ENCODE measurements at places on chromosomes 12 and 14.

- no peak for DNase-seq
Observed at GRCh38 chr14:32986791-32987540, 48.3 kb downstream of the NPAS3 start.

GRCh38 chr12:32305163-32305562 lies 94.2 kb upstream of the FGD4 start:
- DNase-seq, result no peak

GRCh38 chr12:50224026-50224692 lies 57.0 kb upstream of the CERS5 start:
- DNase-seq, result peak; percentile 82

- no peak for DNase-seq
Observed at GRCh38 chr12:42557586-42558172, 31.9 kb downstream of the PRICKLE1 start.

DNA sequence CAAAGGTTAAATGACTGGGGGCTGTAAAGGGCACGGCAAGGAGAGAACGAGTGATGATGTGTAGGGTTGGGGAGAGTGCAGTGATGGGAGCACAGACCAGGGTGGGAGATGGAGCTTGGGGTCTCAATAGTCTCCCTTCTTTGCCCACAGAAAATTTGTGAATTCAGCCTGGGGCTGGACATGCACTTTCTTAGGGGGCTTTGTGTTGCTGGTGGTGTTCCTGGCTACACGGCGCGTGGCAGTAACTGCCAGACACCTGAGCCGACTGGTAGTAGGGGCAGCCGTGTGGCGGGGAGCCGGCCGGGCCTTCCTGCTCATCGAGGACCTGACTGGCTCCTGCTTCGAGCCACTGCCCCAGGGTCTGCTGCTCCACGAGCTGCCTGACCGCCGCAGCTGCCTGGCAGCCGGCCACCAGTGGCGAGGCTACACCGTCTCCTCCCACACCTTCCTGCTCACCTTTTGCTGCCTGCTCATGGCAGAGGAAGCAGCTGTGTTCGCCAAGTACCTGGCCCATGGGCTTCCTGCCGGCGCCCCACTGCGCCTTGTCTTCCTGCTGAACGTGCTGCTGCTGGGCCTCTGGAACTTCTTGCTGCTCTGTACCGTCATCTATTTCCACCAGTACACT lies 1.7 kb downstream of the FITM1 start:
- DNase-seq, result no peak

- DNase-seq, result no peak
Observed at GRCh38 chr12:85279449-85280164, 413 bp upstream of the ALX1 start.

DNA sequence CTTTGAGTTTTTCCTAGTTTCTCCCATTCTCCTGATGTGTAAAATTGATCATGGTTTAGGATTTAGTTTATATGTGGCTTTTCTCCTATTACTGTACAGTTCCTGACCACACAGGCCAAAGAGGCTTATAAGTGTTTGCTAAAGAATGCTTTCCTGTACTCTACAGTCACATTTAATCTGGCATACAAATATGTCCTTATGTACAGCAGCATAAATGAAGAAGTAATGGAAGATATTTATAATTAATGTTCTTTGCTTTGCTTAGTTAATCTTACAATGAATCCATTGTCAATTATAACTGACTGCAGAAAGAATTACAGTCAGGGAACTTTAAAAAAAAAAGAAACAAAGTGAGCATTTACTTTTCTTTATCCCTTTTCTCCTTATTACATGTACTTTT lies 293.9 kb downstream of the KCNC2 start:
- no peak for DNase-seq

DNA sequence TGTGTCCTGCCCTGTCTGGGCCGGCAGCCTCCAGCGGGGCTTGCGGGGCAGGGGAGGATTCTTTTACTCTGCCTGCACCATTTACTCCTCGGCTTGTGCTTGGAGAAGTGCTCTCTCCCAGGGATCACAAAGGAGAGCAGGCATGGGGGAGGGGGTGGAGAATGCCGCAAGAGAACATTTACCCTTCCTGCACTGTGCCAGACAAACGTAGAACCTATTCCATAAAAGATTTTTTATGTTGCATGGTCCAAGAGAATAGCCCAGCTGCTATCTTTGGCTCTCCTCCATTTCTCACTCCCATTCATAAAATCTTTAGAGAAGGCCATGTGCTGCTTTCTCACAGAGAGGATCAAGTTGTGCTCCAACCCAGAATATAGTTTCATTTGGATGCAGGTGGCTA lies 159.4 kb downstream of the SPTSSA start:
- no peak for DNase-seq

DNA sequence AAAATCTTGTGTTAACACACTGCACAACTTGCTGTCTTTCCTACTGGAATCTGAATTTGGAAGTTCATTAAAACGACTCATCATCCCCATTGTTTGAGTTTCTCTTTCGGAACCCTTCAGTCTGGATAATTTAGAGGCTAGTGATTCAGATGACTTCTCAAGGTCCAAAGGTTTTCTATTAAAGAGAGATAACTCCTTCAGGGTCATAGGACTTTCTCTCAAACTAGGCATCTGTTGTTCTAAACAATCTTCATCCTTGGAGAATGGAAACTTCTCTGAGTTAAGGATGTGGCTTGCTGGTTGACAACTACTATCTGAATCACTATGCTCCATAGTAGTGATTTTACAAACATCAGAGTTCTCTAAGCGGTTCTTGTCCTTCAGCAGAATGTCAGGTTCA lies 4.4 kb downstream of the MLH3 start:
- DNase-seq, result no peak

GRCh38 chr14:69459122-69459521 lies 25.4 kb upstream of the PLEKHD1 start:
- no peak for DNase-seq

- DNase-seq, result peak; percentile 19
Observed at GRCh38 chr12:132275110-132275531, 54.3 kb downstream of the GALNT9 start.

- DNase-seq, result peak; percentile 52
Observed at GRCh38 chr12:70366581-70367257, 629 bp downstream of the KCNMB4 start.

- DNase-seq, result no peak
Observed at GRCh38 chr14:69663300-69663643, 51.9 kb downstream of the SUSD6 start.

- DNase-seq, result no peak
Observed at GRCh38 chr12:95191060-95191696, 26.1 kb downstream of the FGD6 start.

DNA sequence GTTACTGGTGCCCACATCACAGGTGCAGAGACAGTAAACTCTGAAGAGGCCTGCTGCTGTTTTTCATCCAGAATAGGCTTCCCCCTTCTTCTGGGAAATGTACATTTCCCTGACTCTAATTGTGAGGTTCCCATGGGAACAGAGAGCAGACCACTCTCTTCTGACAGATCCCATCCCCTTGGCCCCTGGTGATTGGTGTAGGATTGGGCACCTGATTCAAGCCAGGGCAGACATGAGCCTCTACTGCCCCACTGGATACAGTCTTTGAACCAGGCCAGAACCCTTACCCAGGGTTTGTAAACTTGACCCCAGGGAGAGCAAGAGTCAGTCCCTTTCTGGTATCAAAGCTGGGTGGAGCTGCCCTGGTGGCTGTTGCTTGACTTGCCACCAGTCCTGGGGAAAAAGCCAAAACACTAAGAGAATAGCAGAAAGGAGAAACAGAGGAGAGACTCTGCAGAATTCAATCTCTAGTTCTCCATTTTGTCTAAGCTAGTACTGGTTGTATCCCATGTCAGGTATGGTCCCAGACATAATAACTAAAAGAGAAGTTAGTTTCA lies 14.8 kb upstream of the NFYB start:
- DNase-seq, result no peak

GRCh38 chr14:61569308-61569707 lies 126.0 kb upstream of the HIF1A start:
- DNase-seq, result no peak

DNA sequence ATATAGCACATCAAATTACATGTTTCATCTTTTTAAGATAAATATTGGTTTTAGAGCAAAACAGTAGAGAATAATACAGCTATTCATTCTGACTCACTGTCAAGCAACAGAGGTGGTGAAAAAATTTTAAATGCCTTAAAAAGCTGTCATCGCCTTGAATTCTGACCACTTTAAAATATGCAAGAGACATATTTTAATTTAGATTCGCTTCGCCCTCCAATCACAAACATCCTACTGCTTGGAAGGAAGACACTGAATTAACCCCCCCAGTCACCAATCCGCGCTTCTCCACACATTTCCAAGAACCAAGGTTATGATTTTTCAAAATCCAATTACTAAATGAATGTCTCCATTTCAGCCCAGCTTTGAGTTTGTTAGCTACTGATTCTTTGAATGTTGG lies 112.4 kb downstream of the TMEM132D start:
- no peak for DNase-seq

- no peak for DNase-seq
Observed at GRCh38 chr12:111149299-111149698, 219.6 kb downstream of the PHETA1 start.

- no peak for DNase-seq
Observed at GRCh38 chr12:58711974-58712373, 208.3 kb downstream of the LRIG3 start.

- peak; percentile 59 for DNase-seq
Observed at GRCh38 chr12:6872073-6873048, 742 bp downstream of the SPSB2 start.

- peak; percentile 10 for DNase-seq
Observed at GRCh38 chr14:38616959-38617358, 361.1 kb upstream of the CLEC14A start.

GRCh38 chr14:61478971-61479473 lies 157.6 kb downstream of the PRKCH start:
- DNase-seq, result no peak

DNA sequence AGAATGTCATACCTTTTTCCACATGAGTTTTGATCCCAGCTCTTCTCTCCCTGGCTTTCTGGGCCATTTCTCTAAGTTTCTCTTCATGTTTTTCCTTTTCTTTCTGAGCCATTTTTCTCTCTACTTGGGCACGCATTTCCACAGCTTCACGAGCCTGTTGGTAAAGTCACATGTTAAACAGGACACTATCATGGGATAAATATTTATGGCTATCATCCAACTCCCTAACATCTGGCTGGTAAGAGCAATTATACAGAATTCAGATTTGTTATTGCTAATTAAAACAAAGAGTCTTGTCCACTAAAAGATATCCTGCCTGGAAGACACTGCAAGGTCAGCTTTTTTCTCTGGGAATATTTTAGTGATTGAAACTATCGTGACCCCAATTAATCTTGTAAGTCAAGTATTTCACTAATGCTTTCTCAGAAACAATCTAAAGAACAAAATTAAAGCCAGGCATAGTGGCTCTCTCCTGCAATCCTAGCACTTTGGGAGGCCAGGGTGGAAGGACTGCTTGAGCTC lies 23.1 kb downstream of the SLIRP start:
- no peak for DNase-seq

DNA sequence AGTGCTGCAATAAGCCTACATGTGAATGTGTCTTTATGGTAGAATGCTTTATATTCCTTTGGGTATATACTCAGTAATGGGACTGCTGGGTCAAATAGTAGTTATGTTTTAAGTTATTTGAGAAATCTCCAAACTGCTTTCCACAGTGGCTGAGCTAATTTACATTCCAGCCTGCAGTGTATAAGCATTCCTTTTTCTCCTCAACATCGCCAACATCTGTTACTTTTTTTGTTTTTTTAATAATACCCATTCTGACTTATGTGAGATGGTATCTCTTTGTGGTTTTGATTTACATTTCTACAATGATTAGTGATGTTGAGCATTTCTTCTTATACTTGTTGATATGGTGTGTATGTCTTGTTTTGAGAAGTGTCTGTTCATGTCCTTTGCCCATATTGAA lies 1186.2 kb downstream of the BCL11B start:
- DNase-seq, result no peak

GRCh38 chr12:78018171-78018910 lies 187.6 kb downstream of the NAV3 start:
- DNase-seq, result no peak
